Muscle of back (tissue), 13 donors: ENCODE measurements at places on chromosomes 2 and 18. TPM values are rescaled to one million over a fixed set of nuclear protein-coding genes. Genes with fewer than 3 reads are reported as not detected.

DNA sequence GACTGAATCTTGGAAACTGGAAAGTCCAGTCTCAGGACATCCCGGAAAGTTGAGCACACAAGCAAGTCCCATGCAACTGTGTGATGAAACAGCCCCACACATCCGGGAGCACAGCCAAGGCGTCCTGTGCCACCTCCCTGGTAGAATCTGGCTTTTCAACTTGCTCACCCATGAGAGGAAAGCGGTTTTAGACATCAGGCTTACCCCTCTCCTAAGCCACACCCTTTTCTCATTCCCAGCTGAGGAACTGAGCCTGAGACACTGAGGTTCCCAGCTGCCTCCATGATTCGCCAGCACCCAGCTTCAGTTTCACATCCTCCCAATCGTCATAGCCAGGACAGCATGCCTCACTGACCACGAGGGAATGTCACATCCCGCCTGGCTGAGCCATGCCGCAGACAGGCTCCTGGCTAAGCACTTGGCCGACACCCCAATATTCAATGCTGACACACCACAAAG lies 60.3 kb downstream of the STEAP3 start:
- peak; percentile 67 for DNase-seq

DNA sequence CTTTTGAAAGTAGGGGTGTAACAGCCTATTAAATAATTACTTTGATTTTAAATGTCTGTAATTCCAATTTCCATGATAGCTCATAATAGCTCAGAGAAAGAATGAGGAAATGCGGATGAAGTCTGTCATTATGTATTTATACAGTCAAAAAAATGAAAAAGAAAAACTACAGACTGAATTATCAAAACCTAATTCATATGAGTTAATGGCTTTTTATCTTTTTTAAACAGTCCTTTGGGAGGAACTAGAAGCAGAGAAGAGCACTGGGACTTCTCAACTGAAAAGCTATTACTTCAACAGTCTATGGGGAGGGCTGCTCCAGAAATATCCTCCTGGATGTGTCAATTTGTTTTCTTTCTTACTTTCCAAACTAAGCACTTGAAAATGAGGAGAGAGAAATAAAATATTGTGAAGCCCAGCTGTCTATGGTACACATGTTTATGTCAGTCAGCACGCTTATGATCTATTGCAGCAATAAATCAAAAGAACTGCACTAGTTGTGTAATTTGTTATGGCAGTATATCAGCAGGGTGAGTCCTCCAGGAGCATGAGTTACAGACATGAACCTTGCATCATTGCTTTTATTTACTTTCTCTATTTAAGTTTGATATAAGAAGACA lies 1550.2 kb downstream of the LRP1B start:
- no peak for DNase-seq

DNA sequence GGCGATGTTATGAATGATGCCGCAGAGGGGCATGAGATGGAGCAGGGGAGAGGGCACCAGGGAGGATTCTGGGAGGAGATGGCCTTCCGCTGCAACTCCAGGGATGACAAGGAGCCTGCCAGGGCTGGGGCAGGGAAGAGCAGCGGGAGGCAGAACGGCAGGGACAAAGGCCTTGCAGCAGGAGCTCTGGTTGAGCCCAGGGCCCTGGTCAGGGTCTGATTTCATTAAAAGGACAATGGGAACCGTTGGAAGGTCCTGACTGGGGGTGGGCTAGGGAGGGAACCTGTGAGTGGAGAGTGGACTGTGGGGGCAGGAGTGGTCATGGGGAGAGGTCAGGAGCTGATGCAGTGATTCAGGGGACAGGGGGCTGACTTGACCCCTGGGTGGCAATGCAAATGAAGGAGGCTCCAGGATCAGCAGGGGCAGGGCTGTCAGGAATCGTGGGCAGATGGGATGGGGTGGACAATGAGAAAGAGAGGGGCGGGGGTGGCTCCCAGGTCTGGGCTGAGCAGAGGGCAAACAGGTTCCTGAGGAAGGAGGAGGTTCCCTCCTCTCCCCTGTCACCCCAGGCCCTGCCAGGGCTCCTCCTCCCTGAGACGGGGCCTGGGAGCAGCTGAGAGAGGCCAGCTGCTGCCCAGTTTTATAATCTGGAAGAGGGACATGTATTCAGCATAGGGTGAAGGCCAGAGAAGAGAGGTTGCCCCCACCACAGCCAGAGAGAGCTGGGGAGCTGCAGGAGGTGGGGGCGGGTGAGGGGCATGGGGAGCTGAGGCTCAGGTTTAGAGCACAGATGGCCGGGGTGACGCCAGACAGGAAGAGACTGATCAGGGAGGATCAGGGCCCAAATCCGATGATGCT lies 7.3 kb upstream of the DUSP2 start:
- no peak for DNase-seq

DNA sequence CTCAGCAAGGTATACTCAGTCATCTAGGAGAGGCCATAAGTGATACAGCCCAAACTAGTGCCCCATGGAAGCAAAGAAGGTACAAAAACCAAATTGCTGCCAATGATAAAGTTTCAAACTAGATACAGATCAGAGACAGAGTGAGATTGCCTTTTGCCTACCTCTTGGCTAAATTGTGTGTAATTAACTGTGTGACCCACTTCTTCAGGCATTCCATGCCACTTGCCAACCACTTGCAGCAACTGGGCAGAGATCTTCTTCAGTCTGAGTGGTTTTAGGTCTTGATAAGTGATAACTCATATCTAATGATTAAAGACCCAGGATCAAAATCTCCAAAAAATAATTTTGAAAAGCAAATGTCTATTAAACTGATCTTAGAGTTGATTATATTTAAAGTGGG lies 21.1 kb upstream of the NABP1 start:
- no peak for DNase-seq

CNDP1 gene
- 0.50 TPM for polyA plus RNA-seq
